Fibroblast of skin of back (primary cell): ENCODE measurements at places on chromosomes 2 and 18.
A peak's percentile ranks its signal among the peaks of the same experiment; 100 is the strongest.

GRCh38 chr2:241942416-241943208 lies 73.1 kb downstream of the RTP5 start:
- no peak for DNase-seq

DNA sequence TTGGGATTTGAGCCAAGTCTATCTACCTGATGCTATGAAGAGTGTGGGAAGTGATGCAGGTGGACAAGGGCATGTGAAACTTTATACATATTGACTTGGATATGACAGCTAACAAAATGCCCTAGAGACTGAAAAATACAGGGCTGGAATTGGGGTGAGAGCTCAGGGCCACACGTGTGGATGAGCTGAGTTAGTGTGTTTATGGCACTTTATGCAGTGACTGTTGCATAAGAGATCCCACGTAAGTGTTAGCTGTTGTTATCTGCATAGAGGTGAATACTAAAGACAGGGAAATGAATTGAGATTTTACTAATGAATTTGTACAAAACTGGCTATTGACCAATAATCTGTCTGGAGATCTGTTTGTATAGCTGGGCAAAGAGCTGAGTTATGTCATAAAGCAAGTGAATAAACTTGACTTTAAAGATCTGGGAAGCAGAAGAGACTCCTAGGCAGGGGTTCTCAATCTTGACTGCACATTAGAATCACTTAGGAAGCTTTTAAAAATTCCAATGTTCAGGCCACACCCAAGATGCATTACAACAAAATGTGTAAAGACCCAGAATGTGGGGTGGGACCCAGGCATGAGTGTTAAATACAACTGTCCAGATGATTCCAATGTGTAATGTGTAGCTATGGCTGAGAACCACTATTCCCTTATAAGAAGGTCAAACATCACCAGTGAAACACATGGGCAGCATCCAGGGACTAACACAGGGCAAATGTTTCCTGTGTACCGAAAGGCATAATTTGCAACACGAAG lies 74.2 kb upstream of the STK17B start:
- peak; percentile 52 for DNase-seq

GRCh38 chr2:32342801-32343200 lies 14.0 kb upstream of the BIRC6 start:
- DNase-seq: peak; percentile 52

GRCh38 chr2:235191486-235191885 lies 239.7 kb downstream of the SH3BP4 start:
- DNase-seq: no peak

DNA sequence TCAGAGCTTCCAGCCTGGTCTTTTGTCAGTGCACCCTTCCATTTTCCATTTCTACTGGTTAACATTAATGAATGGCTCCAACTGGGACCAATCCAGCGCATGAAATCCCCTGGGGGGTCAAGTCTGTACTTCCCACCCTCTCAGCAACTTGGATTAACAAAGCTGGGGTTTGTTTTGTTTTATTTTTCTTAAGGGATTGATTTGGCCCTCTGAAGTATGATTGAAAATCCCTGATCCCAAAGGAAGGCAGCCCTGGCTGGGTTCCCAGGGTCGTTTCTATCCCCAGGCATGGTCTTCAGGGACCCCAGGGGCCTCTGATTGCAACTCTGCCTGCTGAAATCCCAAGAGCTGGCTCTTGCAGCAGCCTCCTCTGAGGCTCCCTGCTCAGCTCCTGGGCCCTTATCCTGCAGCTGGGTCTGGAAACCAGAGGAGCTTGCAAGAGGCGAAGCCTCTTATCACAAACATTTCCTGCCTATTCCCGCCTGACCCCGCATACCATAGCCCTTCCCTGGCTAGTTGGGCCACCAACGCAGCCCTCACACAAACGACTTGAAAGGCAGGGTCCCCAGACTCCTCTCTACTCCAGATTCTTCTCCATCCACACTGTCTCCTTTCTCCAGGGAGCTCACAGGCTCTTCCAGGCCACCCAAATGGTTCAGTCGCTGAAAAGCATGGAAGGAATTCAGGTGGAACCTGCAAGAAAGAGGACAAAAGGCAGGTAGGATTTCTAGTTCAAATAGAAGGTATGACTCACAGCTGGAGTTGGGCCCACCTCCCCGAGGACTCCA lies 109.7 kb upstream of the PKDCC start:
- no peak for DNase-seq

DNA sequence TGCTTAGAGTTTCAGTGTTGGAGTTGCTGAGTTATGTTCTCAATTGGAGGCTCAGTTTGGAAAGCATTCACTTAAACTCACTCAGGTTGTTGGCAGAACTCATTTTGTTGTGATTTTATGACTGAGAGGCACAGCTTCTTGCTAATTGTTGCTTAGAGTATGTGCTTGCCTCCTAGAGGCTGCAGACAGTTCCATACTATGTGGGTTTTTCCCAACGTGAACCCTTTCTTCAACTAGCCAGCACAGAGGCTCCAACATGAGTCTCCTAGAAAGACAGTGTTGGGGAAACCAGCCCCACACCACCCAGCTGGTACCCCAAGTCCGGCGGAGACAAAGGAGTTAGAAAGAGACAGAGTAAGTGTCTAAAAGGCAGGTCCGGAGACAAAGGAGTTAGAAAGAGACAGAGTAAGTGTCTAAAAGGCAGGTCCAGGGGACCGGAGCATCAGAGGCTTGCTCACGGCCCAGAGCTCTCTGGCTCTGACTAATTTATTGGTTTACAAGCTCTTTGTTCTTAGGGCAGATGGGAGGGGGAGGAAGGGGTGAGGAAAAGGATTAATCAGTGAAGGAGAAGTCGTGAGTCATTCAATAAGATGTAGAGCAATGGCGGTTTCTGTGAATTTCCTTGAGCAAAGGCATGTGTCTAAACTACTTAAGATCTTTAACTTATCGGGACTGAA lies 999.7 kb upstream of the LRRTM1 start:
- DNase-seq: no peak

GRCh38 chr18:5058768-5059695 lies 138.0 kb downstream of the AKAIN1 start:
- DNase-seq: no peak

GRCh38 chr18:67730886-67731285 lies 214.4 kb upstream of the DSEL start:
- peak; percentile 82 for DNase-seq

GRCh38 chr2:147096671-147097070 lies 748.2 kb upstream of the ACVR2A start:
- no peak for DNase-seq

- peak; percentile 95 for DNase-seq
These were observed 83.7 kb downstream of the SDC1 start for GRCh38 chr2:20141056-20141762.

DNA sequence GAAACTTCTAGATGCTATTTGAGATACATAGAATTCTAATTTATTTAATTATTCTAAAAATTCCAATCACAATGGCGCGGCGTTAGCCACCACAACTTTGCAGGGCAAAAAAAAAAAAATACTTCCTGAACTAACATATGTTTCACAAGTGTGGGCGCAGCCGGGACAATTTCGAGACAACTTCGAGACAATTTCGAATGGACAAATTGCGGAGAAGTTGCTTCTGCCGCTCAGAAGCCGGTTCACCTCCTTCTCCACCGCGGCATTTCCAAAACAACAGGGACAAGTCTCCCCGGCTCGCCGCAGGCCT lies 842 bp downstream of the PAX3 start:
- no peak for DNase-seq

GRCh38 chr2:235287375-235287733 lies 206.5 kb upstream of the AGAP1 start:
- DNase-seq: no peak

GRCh38 chr18:23378302-23378686 lies 74.8 kb upstream of the RIOK3 start:
- DNase-seq: peak; percentile 31

DNA sequence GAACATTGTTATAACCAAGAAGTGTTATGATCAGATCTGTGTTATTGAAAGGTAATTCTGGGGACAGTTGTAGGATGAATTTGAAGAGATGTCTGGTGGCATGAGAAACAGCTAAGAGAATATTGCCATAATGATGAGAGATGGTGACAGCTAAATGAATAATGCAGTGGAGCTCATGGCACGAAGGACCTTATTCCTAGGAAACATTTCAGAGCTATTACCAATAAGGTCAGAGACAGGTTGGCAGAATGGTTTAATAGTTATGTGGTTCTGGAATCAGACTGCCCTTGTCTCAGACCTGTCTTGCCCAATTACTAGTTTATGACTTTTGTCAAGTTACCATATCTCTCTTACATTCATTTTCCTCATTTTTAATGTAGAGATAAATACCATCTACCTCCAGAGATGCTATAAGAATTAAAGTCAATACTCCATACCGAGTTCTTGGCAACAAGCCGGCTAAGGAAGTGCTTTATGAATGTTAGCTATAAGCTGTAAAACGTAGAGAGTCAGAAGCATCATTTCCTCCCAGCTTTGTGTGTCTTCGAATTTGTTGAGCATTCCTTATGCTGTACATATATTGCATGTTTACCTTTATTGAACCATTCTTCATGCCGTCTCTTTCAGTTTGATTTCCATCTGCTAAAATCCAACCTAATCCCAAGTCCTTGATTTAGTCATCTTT lies 73.6 kb upstream of the COL5A2 start:
- DNase-seq: peak; percentile 58

- DNase-seq: no peak
These were observed 1.1 kb upstream of the LIPG start for GRCh38 chr18:49560624-49561288.

DNA sequence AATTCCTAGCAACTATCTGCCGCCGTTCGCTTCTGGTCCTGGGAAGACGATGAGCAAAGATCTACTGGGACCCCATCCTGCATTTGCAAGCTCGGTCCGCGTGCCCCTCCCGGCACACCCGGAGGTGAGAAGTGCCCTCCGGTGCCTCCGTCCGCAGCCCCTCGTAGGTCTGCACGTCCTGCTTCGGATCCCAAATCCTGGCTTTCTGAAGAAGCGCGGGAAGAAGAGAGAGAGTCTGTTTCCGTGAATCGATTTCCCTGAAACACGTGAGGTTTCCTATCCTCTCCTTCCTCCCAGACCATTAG lies 5.0 kb upstream of the OSR1 start:
- DNase-seq: no peak

GRCh38 chr2:71581026-71581425 lies 127.7 kb downstream of the DYSF start:
- no peak for DNase-seq

- DNase-seq: peak; percentile 97
These were observed 12.9 kb upstream of the GLI2 start for GRCh38 chr2:120722568-120723421.

DNA sequence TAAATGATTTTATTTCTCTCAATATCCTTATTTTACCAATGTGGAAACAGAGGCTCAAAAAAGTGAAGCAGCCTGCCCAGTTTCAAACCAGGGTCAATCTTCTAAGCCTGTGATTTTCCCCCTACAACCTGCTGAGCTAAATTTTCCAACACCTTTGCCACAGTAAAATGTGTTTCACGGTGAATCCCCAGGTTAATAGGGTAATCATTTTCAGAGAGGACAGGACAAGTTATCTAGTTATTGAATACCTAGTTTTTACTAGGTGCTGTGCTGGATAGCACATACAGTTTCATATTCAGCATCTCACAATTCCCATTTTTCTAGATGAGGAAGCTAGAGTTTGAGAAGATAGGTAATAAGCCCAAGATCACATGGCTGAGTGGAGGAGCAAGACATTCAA lies 236.6 kb downstream of the PTH2R start:
- DNase-seq: no peak

GRCh38 chr2:98483257-98483861 lies 38.7 kb downstream of the INPP4A start:
- DNase-seq: no peak

DNA sequence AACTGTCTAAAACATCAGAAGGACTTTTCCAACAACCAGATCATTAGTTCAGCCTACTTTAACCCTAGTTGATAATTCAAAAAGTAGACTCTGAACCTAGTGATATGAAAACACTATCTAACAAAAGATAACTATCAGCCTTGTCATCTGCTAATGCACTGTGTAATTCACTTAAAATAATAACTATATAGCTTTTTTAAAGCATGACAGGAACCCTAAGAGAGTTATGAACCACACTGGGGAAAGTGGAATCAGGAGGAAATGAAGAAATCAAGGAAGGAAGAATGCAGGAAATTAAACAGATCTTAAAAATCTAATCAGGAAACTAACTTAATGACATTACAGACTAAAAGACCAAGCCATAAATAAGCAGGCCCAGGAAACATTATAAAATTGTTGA lies 9.0 kb downstream of the B4GALT6 start:
- no peak for DNase-seq

GRCh38 chr2:43459446-43460173 lies 136.2 kb downstream of the THADA start:
- DNase-seq: peak; percentile 71

DNA sequence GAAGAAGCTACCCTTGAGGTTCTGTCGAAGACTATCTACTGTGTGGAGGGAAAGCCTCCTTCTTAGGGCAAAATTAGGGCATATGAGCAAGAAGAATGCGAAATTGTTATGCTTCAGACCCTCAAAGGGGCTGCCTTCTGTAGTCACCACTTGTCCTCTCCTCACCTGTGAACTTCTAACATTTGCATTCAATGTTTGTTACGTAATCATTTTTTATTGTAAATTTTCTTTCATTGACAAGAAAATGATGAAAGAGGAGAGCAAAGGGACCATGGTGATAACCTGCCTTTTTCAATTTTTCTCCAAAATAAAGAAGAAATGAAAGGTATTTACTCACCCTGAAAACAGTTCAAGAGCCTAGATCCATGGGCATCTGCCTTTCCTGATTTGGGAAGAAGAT lies 193.0 kb downstream of the SP3 start:
- DNase-seq: no peak

- DNase-seq: no peak
These were observed 456.6 kb upstream of the ID2 start for GRCh38 chr2:8225266-8225665.

DNA sequence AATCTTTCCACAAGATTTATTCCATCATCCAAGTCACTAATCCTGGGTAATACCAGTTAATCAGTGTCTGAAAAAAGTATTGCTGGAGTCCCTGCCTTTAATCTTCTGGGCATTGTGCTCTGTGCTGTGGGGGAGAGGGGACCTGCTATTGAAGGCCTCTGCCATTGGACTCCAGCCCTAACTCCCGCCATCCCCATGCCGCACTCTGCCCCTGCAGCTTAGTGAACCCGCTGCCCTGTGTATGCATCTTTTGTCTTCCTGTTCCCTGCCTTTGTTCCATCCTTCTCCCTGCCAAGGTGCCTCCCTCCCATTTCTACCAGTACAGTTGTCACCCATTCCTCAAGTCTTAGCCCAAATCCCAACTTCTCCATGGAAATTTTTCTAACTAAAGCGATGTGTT lies 113.8 kb upstream of the EPAS1 start:
- DNase-seq: no peak

GRCh38 chr2:118190474-118190873 lies 102.2 kb downstream of the INSIG2 start:
- DNase-seq: no peak

GRCh38 chr2:133523406-133523805 lies 44.9 kb downstream of the NCKAP5 start:
- peak; percentile 27 for DNase-seq

- peak; percentile 19 for DNase-seq
These were observed 33.1 kb downstream of the SS18 start for GRCh38 chr18:26057344-26057773.

GRCh38 chr18:35005963-35006577 lies 35.1 kb upstream of the MAPRE2 start:
- DNase-seq: peak; percentile 67

GRCh38 chr2:143850084-143850483 lies 669.8 kb downstream of the ZEB2 start:
- peak; percentile 16 for DNase-seq
